ENCODE measurements at places on chromosomes 6 and 20.

DNA sequence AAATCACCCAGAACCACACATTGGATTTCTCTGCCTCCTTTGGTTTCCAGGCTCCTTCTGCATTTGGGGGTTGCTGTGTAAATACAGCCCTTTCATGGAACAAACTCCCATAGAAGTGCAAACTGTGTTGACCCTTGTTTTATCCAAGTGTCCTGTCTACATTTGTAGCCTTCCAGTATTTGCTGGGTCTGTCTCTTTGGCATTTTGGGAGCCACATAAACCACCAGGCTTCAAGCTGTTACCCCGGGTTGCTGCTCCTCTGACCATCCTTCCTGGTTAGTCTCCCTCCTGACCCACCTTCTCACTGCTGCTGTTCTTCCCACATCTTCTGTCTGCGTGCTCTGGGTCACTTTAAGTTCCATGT is 7.6 kb upstream of the MTHFD1L start:
- DNase-seq, result no peak

GRCh38 chr6:101722991-101723579 is 329.6 kb downstream of the GRIK2 start:
- no peak for DNase-seq

GRCh38 chr6:90284236-90285041 is 12.2 kb downstream of the BACH2 start:
- peak; percentile 45 for DNase-seq

DNA sequence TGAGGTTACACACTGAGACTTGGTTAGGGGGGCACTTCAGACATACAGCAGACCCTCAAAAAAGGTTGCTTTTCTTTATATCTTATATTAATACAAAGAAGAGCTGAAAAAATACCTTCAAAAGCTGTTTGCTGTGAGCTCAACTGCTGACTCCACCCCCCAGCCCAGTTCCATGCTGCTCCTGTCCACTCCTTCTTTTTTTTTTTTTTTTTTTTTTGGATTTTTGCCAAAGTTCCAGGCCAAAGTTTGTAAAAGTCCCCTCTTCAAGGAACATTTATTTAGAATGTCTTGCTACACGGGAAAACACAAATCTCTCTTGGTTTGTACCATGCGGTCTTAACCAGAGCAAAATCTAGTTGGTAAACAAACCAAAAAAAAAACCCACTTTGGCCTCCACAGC is 85.3 kb upstream of the AKAP12 start:
- DNase-seq, result no peak

Measured in stimulated activated CD4-positive, alpha-beta T cell treated with anti-CD3 and anti-CD28 coated beads, TNF-alpha, amount 100 ng/mL, for 24 hours (primary cell).